ENCODE measurements at places on chromosomes 1 and 21.

DNA sequence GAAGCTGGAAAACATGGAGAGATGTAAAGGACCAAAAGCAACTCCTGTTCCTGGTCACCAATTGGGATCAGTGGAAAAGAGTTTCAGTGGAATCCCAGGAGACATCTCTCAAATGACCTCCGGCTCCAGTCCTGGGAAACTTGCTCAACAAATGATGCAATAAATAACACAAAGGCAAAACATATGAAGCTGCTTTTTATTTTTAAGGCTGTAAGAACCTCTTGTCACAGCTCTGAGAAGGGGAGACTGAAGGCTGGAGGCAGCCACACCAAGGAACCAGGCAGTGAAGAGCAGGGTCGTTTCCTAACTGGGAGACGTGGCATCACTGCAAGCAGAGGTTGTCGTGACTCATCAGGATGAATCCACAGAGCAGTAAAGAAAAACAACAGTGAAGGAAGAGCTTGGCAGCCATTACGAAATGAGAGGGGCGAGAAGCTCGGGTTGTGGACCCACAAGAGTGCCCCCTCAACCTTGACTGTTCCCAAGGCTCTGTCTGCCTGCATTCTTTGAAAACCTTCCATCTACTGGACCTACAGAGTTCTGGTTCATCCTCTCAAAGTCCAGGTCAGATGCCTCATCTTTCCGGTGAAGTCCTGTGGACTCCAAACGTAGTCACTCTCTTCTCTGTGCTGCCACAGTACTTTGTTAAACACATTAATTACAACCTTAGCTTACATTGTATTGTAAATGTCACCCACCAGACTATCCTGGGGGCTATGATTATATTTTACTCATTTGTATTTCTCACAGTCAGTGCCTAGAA lies 32.1 kb downstream of the JAK1 start:
- DNase-seq = no peak

DNA sequence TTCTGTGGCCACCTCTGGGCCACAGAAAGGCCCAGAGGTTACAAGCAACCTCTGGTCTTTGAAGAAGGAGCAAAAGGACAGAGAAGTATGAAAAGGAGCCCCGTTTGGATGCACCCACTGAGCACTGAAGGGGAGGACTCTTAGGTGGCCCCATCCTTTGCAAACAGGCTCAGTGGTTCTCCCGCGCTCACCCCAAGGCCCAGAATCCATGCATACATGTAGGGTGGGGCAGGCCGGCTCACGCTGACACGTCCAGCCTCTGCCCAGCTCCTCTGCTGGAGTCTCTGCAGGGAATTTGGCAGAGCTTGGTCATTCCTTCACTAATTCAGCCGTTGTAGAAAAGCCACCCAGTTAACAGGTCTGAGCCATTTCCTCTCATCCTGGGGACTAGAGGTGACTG lies 61.3 kb upstream of the AJAP1 start:
- DNase-seq = no peak

DNA sequence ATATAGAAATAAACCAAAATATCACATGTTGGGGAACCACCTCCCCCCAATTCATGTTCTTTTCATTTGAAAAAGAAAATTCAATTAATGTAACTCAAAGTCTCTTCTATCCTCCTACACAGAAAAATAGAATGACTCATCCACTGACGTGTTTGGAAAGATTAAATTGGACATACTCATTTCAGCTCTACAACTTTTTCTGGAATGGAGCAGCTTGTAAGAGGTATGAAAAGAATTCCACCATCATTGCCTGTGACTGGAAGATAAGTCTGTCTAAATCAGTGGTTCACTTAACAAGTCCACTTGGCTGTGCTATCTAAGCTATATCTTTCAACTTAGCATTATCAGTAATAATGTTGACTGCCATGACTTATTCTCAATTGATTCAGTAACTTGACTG lies 702.3 kb downstream of the BRINP3 start:
- DNase-seq = no peak

DNA sequence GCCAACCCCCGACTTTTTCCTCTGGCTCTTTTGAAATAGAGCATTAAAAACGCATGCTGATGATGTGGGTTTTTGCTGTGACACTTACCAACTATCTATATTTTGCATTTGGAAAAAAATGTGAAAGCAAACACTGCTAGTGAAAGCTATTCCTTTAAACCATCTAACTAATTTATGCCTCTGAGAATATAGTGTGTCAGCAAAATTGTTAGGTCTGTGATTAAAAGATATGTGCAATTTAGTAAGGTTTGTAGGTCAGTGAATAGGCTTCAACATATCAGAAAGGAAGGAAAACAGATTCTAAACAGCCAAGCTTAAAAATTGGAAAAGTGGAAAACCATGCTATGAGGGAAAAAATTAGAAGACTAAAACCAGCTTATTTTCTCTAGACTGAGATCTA lies 1929.3 kb downstream of the NCAM2 start:
- no peak for DNase-seq

DNA sequence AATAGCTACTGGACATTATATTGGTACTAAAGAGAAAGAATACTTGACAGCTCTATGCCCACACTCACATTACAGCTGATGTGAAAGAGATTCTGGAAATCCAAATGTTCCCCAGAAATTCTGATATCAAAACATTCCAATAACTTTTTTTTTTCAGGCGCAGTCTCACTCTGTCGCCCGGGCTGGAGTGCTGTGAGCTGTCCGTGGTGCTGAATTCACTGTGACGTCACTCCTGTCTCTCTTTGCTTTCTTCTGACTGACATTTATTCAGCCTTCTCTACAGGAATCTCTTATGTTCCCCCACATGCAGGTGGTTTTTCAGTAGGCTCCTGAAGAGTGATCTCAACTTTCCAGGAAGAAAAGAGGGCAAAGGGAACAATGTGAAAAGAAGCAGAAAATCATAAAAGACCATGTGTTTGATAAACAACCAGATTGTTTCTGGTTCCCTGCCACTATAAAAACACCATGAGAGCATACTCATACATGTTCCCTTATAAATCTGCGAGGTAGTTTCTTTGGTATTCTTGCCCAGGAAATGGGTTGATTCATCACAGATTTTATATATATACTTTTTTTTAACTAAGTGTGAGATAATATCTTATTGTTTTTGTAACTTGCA lies 6.2 kb downstream of the S100A7A start:
- peak; percentile 9 for DNase-seq

DNA sequence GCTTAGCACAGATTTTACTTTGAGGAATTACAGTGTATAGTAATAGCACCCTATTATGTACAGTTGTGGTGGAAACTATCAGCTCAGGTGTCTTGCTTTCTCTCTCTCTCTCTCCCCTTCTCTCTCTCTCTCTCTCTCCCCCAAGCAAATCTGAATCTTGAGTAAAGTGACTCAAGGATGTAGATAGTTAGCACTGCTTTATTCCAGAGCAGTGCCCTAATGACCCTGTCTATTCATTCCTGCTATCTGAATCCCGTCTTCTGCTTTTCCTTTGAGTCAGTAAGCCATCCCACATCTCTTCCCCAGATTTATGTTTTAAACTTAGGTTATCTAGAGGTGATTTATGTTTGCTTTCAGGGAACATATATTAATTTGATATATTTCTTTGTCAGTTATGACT lies 5.2 kb upstream of the HPCAL4 start:
- no peak for DNase-seq

- DNase-seq = no peak
These were observed 37.6 kb downstream of the FCRL2 start for GRCh38 chr1:157739229-157739901.

- no peak for DNase-seq
These were observed 1.9 kb upstream of the MEF2D start for GRCh38 chr1:156502391-156502893.

GRCh38 chr1:24427545-24427862 lies 11.9 kb downstream of the NIPAL3 start:
- no peak for DNase-seq

DNA sequence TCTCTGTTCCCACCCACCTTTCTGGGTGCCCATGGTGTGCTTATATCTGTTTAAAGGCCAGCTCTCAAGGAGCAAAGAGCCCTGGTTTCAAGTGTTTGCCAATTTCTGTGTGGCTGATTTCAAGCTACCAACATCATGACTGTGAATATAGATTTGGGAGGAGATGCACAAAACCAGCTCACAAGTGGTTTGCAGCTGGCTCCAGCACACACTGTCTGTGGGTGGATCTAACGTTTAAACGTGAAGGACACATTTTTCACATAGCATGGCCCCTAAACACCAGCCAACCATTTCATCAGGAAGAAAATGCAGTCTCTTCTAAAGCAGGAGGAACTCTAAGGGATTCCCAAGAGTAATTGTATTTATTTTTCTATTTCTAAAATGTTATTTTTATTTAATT lies 65.2 kb downstream of the FCRL5 start:
- DNase-seq = no peak

DNA sequence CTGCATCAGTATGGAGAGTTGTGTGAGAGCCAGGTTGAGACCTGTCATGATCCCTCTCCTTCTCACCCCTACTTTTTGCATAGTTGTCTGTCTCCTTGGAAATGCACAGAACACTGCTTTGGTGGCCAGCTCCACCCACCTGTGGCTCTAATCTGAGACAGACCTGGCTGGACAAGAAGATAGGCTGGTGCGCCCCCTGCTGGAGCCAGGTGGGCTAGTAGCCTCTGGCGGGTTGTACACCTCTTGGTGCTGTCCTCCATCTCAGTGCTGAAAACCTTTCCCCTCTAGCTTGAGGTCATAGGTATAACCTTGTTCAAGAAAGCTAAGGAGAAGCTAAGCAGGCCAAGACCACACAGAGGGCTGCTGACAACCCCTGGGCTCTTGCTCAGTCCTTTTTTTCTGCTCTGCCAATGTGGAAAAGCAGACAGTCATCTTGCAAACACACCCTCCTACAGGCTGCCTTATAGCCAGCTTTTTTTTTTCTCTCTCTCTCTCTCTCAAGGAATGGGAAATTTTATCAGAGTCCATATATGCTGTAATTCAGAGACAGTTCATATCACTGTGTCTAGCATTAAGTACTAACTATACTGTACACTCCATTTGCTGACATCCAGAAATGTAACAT lies 58.8 kb upstream of the SPATA6 start:
- DNase-seq = peak; percentile 1

- DNase-seq = no peak
These were observed 668 bp downstream of the RNF11 start for GRCh38 chr1:51236531-51237350.

- DNase-seq = no peak
These were observed 14.4 kb downstream of the PRCC start for GRCh38 chr1:156781585-156782186.

DNA sequence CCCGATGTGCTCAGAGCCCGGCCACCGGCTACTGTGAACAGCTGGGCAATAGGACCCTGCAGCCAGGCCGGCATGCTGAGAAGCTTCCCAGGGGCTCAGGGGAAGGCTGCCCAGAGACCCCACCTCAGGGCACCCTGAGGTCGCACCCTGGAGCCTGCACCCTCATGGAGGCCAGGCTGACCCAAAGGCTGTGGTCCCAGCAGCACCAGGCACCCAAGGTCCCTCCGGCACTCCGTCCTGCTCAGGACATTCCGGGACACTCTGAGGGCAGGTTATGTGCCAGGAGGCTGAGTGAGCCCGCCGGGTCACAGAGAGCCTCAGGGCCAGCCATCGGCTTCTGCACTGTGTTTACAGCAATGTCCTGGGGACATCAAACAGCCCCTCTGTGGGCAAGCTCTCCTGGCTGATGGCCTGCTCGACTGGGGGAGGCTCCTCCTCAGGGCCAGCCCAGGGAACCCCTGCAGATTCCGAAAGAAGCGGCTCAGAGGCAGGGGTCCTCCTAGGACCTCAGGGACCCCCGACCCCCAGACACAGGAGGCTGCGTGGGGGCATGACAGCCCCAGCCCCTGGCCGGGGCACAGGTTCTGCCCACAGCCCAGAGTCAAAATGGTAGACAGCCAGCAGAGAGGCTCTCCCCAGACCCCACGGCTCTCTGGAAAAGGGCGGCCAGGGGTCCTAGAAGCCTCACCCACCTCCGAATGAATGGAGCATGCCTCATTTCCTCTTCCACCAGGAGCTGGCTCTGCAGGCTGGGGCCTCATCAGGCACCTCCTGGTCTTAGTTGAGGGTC lies 8.2 kb downstream of the SLC19A1 start:
- no peak for DNase-seq

DNA sequence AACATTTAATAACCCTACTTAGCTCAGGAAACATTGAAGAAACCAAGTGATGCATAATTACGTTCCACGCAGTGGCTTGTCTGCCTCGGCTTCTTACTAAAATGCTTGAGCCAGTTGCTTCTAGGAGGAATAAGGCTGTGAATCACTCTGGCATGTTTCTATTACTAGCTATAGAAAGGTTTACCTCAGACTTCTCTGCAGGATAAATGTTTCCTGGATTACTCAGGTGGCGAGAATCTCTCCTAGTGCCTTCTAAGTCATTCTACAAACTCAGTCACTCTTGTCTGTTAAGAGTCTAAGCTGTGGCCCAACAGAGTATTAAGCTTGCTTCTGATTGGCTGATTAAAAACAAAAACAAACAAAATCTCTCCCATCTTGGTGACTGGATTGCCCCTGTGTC lies 92.0 kb upstream of the RALGPS2 start:
- DNase-seq = no peak

- no peak for DNase-seq
These were observed 48.8 kb downstream of the TMCO4 start for GRCh38 chr1:19750882-19751276.

DNA sequence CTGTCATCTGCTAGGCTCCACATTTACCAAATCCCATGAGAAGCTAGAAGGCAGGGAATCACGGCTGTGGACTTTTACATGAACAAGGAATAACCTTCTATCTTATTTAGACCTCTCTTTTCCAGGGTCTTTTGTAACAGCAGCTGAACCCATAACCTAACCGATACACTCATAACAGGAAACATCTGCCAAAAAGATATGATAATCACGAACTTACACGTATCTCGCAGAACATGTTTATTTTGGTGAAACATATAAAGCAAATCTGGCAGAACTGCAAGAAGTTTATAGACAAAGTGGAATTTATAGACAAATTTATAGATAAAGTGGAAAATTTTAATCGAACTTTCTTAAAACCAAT lies 20.4 kb downstream of the TINAGL1 start:
- no peak for DNase-seq
